Esophagus mucosa (tissue), 1 donor: ENCODE measurements at places on chromosomes 2 and 18.

DNA sequence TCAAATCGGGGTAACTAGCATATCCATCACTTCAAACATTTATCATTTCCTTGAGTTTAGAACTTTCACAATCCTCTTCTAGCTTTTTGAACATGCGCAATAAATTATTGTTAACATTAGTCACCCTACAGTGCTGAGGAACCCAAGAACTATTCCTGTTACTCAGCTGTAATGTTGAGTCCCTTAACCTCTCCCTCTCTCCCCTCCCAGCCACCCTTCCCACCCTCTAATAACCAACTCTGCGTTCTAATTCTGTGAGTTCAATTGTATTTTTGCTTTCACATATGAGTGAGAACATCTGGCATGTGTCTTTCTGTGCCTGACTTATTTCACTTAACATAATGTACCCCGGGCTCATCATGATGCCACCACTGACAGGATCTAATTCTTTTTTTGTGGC is 78.6 kb upstream of the RANBP2 start:
- peak; percentile 73 for ATAC-seq

DNA sequence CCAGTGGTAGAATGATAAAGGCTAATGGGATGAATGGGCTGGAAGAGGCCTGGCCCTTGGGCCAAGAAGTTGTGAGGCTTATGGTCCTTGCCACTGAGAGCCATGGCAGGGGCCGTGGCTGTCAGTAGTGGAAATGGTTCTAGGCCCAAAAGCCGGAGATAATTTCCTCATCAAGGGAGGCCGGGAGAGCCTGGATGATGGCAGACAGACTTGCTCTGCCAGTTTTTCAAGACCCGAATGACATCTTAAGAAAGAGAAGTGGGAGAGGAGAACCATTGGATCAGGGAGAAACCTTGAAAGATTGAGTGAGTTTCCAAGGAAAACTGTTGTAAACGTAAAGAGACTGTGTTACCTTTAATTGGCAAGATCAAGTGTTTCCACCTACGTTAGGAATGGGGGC is 46.3 kb upstream of the VPS54 start:
- ATAC-seq, result peak; percentile 18

GRCh38 chr2:190455358-190456095 is 47.4 kb downstream of the MFSD6 start:
- no peak for ATAC-seq

GRCh38 chr2:24828238-24828996 is 35.2 kb downstream of the CENPO start:
- ATAC-seq, result no peak

DNA sequence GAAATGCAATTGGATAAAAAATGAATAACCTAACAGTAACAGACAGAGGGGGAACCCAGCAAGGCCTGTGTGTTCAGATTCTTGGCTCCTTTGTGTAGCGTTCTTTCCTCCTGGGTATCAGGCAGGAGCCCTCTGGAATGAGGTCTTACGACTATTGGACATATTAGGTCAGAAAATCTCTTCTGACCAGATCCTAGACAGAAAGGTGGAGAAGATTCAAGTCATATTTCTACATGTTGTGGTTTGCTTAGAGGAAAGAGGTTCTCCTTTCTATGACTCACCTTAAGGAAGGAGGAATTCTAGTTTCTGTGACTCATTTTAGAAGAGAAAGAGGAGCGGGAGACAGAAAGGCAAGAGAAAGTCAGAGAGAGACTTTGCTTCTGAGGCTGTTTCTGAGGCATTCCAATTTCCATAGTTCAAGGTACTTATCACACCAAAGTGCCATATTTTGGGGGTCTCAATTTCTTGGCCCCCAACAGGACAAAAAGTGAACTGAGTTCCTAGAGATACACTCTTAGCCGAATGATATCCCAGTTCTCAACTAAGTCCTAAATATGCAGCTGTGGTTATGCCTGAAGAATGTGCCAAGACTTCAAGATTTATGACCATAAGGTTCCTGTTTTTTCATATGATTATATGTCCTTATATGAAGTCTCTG is 618.6 kb downstream of the ZEB2 start:
- ATAC-seq, result peak; percentile 91

- ATAC-seq, result no peak
Measured at GRCh38 chr18:57362714-57363113, 10.4 kb downstream of the ST8SIA3 start.

DNA sequence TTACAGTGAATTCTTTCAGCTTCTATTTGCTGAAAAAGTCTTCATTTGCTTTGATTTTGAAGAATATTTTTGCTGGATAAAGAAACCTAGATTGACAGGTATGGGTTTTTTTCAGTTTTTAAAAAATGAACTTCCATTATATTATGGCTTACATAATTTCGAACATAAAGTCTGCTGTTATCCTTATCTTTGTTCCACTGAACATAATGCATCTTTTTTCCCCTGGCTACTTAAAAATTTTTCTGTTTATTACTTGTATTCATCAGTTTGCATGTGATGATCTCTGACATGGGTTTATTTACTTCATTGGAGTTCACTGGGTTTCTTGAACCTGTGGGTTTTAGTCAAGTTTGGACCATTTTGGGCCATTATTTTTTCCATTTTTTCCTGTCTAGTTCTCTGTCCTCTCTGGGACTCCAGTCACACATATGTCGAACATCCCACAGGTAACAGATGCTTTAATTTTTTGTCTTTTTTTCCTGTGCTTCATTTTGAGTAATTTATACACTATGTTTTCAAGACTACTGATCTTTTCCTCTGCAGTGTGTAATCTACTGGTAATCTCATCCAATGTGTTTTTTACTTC is 33.1 kb downstream of the SEC11C start:
- no peak for ATAC-seq

DNA sequence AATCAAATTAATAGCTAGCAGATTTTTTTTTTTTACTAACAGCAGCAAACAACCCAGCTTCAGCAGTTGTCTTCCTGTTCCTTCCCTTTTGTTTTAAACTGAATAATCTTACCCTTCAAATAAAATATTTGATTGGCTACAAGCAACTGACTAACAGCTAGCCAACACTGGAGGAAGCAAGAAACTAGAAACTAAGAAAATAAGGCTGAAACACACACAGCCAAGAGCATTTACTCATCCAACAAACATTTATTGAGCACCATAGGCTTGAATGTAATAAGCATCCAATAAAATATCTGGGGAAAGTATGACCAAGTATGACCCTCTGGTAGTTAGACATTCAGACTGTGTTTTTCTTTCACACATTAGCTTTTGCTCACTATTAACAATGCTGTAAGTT is 189.2 kb downstream of the CD226 start:
- ATAC-seq, result no peak

DNA sequence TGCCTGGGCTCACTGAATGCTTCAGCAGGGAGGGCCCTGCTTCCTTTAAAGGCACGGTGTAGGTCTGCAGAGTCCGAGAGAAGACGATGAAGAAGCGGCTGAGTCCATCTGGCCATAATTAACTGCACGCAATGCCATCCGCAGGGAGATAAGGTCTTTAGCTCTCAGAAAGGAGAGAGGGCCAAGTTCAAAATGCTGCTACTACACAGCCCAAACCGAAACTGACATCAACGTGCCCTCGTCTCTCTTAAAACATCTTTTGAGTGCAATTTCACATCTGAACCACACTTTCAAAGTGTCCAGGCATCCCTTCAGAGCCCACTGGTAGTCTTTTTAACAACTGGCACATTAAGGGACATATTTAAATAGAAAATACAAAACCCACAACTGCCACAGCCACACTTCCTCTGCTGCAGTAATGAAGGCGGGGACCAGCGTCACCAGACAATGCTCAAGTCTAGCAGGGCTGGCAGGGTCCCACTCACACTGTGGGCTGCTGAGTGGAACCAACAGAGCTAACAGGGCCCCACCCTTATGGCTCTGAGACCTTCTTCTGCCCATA is 35.8 kb downstream of the ST3GAL5 start:
- ATAC-seq, result peak; percentile 60
